ENCODE measurements at places on chromosomes 3 and 15. TPM values are rescaled to one million over a fixed set of nuclear protein-coding genes. Genes with fewer than 3 reads are reported as not detected.

SLC27A2 gene
- 9.4 TPM for total RNA-seq

GRCh38 chr3:13714251-13714916 lies 165.5 kb downstream of the FBLN2 start:
- no peak overlapping the region for H3K27ac ChIP-seq
- no peak overlapping the region for H3K4me3 ChIP-seq
- H3K36me3 ChIP-seq: no peaks in the 10 kb centered on the region
- DNase-seq: no peak
- H3K27me3 ChIP-seq: no peaks in the 10 kb centered on the region
- H3K4me1 ChIP-seq: no peaks in the 10 kb centered on the region

PSMD2 gene
- total RNA-seq: 328 TPM

- no peaks in the 10 kb centered on the region for H3K36me3 ChIP-seq
- H3K4me3 ChIP-seq: no peak overlapping the region
- no peaks in the 10 kb centered on the region for H3K4me1 ChIP-seq
Observed at GRCh38 chr3:58256061-58256460, 18.5 kb downstream of the ABHD6 start.

TP63 gene
- not detected for total RNA-seq

TLR9 gene
- total RNA-seq: not detected

WWTR1 gene
- total RNA-seq: 31.1 TPM

MEX3B gene
- 15.7 TPM for total RNA-seq

Data from GM23338 (cell line).